ENCODE measurements at places on chromosomes 4 and X. TPM values are rescaled to one million over a fixed set of nuclear protein-coding genes. Genes with fewer than 3 reads are reported as not detected.
A peak's percentile ranks its signal among the peaks of the same experiment; 100 is the strongest.

RBM46 gene
- total RNA-seq, result 0.33 TPM

KIAA1210 gene
- total RNA-seq, result not detected

DNA sequence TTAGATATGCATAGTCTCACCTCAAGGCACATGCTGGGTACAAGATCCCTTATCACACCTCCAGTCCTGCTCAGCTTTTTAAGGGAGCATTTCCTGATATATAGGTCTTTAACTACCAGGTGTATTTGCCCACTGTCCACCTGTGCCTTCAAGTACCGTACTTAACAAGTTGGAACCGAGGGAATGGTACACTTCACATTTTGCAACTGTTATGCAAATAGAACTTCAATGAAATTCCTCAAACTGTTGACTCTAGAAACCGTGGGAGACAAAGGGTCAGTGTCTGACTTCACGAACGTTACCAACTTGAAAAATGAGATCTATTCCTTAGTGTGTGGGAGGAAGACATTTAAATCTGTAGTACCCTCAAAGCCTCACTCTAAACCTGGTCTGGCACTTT lies 5.2 kb downstream of the TRIM2 start:
- no peaks in the 10 kb centered on the region for H3K27me3 ChIP-seq
- peaks cover 19% of the 10 kb centered on the region for H3K4me1 ChIP-seq
- H3K4me3 ChIP-seq, result no peak overlapping the region
- no peak overlapping the region for H3K27ac ChIP-seq

DNA sequence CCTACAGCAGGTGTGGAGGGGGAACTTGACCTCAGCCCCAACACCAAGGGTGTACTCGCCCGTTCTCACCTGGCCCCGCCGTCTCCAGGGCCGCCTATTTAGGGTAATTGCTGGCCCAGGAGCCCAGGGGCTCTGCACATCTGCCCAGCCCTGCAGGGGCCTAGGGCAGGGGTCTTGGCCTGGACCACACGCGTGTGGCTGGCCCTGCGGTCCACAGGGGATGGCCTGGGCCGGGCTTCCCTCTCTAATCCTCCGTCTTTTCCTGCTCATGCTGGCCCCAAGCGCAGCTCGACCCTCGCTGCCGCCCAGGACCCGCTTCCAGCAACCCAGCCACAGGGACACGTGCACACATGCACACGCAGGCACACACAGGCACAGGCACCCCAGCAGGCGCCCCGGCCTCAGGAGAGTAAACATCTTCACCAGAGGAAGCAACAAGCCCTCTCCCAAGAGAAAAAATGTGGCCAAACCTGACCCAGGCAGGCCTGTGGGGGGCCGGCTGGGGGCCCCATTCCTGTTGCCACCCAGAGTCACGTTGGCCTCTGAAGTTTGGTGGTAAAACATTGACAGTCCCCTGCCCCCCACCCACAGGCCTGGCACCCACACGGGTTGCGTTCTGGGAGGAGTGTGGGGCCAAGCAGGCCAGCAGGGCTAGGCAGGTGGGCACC lies 24.6 kb upstream of the FGFR3 start:
- no peaks in the 10 kb centered on the region for H3K4me1 ChIP-seq
- DNase-seq, result no peak
- H3K36me3 ChIP-seq, result no peaks in the 10 kb centered on the region
- no peaks in the 10 kb centered on the region for H3K27me3 ChIP-seq

UGT2B7 gene
- total RNA-seq, result not detected

DNA sequence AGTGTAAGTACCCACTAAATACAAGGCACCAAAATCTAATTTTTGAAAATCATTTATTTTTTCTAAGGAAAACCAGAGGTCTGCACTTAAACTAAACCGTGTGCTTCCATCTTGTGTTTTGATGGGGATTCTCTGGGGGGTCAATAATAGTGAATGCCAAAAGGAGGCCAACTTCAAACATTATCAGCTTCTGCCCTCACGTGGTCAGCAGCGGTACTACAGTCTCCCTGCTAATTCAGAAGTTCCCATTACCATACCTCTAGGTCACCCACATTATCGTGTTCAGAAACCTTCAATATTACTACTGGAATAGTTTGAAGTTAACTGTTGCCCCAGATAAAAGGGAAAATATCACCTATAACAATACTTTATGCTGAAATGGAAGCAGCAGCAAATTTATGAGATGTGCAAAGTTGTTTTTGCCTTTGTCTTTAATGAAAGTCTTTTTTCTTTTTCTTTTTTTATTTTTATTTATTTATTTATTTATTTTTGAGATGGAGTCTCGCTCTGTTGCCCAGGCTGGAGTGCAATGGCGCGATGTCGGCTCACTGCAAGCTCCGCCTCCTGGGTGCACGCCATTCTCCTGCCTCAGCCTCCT lies 17.3 kb downstream of the CTPS2 start:
- DNase-seq, result peak; percentile 66
- H3K4me3 ChIP-seq, result no peak overlapping the region
- H3K36me3 ChIP-seq, result peaks cover 84% of the 10 kb centered on the region
- no peaks in the 10 kb centered on the region for H3K27me3 ChIP-seq

DNA sequence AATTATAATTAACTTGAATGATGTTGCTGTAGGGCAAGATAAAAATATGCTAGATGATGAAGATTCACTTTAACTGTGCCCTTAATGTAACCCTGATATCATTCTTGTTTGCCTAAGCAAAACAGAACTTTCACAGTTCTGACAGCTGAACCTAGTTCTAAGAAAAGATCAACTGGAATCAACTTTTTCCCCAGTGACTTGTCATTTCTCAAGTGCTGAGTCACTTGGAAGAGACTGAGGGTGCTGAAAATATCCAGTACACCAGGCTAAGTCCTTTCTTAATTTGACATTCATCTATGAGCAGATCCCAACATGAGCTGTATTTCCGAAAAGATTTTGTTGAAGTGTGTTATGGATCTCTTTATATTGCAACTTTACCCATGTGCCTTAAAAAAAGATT lies 140.4 kb downstream of the MID1IP1 start:
- H3K36me3 ChIP-seq, result peaks cover 10% of the 10 kb centered on the region
- no peaks in the 10 kb centered on the region for H3K27me3 ChIP-seq
- H3K4me3 ChIP-seq, result no peak overlapping the region
- no peak overlapping the region for H3K27ac ChIP-seq

GRCh38 chrX:148872161-148872535 lies 371.7 kb downstream of the AFF2 start:
- H3K27me3 ChIP-seq, result no peaks in the 10 kb centered on the region
- DNase-seq, result no peak
- no peaks in the 10 kb centered on the region for H3K36me3 ChIP-seq
- no peak overlapping the region for H3K27ac ChIP-seq
- H3K4me3 ChIP-seq, result no peak overlapping the region
- H3K4me1 ChIP-seq, result no peaks in the 10 kb centered on the region

DNA sequence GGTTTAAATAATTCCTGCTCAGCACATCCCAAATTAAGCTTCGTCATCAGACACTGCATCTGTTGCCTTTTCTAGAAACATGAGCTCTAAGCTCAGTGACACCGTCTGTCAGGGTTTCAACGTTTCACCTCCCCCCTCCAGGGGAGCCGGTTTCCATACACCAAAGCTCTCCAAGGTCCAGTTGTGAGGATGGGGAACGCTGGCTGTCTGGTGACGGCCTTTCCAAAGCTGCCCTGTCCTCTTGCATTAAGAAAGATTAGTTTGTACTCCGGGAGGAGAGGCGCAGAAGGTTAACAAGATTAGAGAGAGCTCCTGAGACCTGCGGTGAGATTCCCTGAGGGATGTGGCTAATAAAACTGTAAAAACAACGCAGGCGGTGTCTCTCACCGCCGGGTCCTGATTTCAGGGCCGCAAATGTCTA lies 43.2 kb downstream of the ASMT start:
- no peak for DNase-seq
- no peaks in the 10 kb centered on the region for H3K27me3 ChIP-seq

- H3K27me3 ChIP-seq, result no peaks in the 10 kb centered on the region
- no peaks in the 10 kb centered on the region for H3K36me3 ChIP-seq
- no peak overlapping the region for H3K4me3 ChIP-seq
- no peak for DNase-seq
- H3K27ac ChIP-seq, result no peak overlapping the region
- no peaks in the 10 kb centered on the region for H3K4me1 ChIP-seq
Measured at GRCh38 chrX:14936561-14936960, 63.3 kb downstream of the MOSPD2 start.

GRCh38 chr4:36137336-36137735 lies 107.0 kb downstream of the ARAP2 start:
- DNase-seq, result no peak
- H3K4me3 ChIP-seq, result no peak overlapping the region
- H3K27me3 ChIP-seq, result no peaks in the 10 kb centered on the region
- no peaks in the 10 kb centered on the region for H3K36me3 ChIP-seq

DNA sequence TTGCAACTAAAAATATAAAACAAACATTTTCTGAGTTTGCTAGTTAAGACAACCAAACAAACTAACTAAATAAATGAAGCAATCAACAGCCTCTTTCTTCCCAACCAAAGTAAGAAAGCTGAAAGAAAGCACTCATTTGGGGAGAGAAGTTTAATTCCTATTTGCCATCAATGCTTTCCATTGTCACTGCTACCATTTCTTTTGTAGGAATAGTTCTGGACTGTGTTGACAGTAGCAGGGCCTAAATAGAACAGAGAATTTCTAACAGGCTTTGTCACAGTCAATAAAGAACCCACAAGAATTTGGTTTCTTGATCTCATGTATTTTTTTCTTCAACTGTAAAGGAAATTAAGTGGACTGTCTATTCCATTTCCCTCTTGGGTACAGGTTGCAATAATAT lies 1886.4 kb upstream of the TENM3 start:
- H3K4me1 ChIP-seq, result no peaks in the 10 kb centered on the region
- no peak overlapping the region for H3K27ac ChIP-seq
- H3K36me3 ChIP-seq, result no peaks in the 10 kb centered on the region
- H3K4me3 ChIP-seq, result no peak overlapping the region
- no peak for DNase-seq
- no peaks in the 10 kb centered on the region for H3K27me3 ChIP-seq

SPANXN3 gene
- total RNA-seq, result not detected

SERTM2 gene
- total RNA-seq, result 0.22 TPM

DNA sequence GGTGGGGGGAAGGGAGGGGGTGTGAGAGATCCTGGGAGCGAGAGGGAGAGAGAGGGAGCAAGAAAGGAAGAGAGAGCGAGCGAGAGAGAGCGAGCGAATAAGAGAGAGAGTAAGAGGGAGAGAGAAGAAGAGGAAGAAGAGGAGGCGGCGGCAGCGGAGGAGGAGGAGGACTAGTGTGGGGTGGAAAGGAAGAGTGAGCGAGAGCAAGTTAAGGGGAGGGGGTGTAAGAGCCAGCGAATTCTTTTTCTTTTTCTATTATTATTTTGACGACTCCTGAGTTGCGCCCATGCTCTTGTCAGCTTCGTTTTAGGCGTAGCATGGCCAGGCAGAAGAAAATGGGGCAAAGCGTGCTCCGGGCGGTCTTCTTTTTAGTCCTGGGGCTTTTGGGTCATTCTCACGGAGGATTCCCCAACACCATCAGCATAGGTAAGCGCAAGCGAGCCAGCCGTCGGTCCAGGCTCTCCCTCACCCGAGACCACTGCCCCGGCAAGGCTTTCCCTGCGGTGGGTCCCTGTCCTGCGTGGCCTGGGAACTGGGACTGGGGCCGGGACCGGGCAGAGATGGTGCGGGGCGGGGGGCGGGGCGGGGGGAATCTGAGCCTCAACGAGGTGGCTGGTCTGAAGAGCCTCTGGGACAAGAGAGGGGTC lies at the start of gene GRIA3:
TSS of gene GRIA3 (plus strand) at position 60 of the 647 bp plus-strand sequence. CDS start at position 318, 258 bp downstream.
- H3K4me1 ChIP-seq, result no peaks in the 10 kb centered on the region
- no peaks in the 10 kb centered on the region for H3K36me3 ChIP-seq
- no peaks in the 10 kb centered on the region for H3K27me3 ChIP-seq
- no peak within 1 kb of the TSS for H3K27ac ChIP-seq
- peak; percentile 35 for DNase-seq

LRIT3 gene
- total RNA-seq, result 0.09 TPM

DNA sequence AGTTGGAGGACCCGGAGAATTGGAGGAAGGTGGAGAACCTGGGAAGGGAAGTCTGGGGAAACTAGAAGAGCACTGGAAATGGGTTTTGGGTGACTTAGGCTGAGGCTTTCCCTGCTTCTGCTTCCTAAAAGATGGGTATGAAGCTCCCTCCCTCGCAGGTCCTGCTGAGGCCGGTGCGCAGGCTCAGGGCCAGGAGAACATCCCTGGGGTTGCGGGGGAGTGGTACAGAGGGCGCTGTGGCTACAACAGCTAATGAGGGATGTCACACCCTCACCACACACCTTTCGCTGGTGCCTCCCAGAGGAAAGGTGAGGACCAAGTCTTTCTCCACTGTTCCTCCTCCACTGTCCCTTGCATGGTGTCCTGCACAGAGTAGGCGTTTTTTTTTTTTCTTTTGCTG lies 15.8 kb downstream of the APLN start:
- no peaks in the 10 kb centered on the region for H3K27me3 ChIP-seq
- DNase-seq, result peak; percentile 52
- H3K27ac ChIP-seq, result no peak overlapping the region
